ENCODE measurements at places on chromosomes 5 and 9.

DNA sequence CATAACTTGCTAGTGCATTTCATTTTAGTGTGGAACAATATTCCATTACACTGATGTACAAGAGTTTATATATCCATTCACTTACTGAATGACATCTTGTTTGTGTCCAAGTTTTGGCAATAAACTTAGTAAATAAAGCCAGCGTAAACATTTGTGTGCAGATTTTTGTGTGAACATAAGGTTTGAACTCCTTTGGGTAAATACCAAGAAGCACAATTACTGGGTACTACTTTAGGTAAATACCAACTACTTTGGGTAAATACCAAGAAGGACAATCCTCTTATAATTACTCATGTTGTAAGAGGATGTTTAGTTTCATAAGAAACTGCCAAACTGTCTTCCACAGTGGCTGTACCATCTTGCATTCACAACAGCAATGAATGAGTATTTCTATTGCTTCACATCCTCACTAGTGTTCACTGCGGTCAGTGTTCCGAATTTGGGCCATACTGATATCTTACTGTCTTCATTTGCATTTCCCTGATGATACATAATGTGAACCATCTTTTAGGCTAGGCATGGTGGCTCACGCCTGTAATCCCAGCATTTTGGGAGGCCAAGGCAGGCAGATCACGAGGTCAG, 2.3 kb upstream of the SYK start:
- DNase-seq: no peak

GRCh38 chr9:134476272-134476941, 150.2 kb downstream of the RXRA start:
- no peak for DNase-seq

DNA sequence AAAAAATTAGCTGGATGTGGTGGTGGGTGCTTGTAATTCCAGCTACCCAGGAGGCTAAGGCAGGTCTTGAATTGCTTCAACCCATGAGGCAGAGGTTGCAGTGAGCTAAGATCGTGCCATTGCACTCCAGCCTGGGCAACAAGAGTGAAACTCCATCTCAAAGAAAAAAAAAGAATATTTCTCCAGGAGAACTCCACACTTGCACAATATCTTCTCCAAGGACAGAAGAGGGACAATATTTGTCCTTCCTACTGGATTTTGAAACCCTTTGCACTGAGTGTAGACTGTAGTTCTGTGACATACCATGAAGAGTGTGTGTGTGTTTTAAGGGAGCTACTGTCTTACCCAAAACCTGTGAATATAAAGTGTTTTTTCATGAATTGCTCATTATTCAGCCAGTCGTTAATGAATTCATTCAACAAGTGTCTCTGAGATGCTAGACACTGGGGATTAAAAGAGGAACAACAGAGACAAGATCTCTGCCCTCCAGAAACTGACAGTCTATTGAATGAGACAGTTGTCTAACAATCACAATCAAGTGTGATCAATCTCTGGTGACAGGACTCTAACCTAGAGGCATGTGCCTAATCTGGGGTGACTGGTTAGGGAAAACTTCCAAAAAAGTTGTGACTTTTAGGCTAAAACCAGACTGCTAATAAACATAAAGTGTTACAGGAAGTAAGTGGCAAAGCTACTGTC, 9.8 kb upstream of the UBE2D2 start:
- no peak for DNase-seq

- DNase-seq: no peak
Observed at GRCh38 chr9:24258626-24259025, 287.1 kb downstream of the IZUMO3 start.

DNA sequence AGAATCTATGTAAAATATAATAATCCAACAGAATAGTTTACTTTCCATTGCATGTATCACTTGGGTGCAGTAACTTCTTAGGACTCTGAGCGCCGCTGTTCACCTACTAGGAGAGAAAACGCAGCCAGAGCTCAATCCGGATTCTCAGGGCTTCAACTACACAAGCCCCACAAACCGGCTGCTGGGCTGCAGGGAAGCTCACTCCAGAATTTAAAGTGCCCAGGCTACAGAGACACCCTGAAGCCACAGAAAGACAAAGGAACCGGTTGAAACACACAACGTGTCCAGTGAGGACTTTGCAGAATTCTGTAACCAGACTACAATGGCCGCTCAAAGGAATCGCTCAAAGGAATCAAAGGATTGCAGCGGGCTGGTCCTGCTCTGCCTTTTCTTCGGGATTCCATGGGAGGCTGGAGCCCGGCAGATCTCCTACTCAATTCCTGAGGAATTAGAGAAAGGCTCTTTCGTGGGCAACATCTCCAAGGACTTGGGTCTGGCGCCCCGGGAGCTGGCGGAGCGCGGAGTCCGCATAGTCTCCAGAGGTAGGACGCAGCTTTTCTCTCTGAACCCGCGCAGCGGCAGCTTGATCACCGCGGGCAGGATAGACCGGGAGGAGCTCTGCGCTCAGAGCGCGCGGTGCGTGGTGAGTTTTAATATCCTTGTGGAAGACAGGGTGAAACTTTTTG, at the start of gene PCDHGA10:
PCDHGA10 (plus strand) TSS at position 134 of the 686 bp plus-strand sequence; CDS start at position 323, 189 bp downstream.
- peak; percentile 7 for DNase-seq

DNA sequence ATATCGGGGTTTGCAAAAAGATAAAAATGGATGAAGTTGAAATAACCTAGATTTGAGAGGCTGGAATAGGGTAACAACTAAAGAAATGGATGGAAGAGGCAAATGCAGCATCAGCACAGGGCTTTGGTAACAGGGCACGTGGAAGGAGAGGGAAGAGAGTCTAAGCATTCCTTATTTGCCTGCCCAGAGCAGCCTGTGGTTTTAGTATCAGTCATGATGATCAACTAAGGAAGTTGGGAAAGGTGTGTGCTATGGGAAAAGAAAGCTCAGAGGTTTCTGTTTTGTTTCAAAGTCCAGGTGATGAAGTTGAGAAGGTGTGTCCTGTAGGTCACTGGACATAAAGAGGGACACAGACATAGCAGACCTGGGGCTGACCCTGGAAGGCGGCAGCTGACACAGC, 28.8 kb downstream of the GAS1 start:
- DNase-seq: no peak

DNA sequence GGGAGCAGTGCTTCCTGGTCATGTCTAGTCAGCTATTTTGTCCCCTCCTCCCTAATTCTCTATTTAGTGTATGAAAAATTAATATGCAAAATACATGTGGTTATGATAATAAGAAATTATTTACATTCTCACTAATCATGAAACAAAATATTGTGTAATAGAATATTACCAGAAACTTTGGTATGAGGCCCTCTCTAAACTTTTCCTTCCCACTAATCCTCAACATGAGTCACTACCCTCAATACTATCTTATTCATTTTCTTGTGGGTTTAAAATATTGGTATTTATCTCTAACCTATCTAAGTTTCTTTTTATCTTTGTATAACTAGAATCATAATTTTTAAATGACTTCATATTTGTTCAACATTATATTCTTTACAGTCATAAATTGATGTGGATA, 545.9 kb upstream of the PTPRD start:
- DNase-seq: no peak
